ENCODE measurements at places on chromosomes 5 and 9.

GRCh38 chr5:154228696-154229095 is 38.2 kb downstream of the GALNT10 start:
- no peak for DNase-seq

DNA sequence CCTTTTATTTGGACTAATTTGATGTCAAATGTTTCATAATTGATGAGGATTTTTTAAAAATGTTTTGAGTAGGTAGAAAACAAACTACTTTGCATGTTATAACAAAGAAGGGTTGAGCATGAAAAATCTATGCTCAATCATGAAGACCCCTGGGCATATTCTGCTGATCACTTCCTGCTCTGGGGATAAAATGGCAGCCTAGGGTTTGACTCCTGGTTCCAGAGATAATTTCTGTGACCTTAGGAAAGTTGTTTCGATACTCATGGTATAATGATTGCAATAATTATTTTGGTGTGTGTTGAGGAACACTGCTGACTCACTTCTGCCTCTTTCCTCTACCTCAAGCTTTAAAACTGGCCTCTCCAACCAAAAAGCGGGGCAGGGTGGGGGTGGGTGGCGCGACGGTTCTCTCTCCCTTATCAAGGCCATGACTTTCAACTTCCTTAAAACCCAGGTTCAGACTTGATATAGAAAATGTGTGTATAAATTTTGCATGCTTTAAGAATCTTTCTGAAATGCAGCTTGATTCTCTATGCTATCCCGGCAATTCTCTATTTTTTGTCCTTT is 6.0 kb upstream of the PIP5K1B start:
- no peak for DNase-seq

- DNase-seq: no peak
These were observed 96.9 kb downstream of the PARP8 start for GRCh38 chr5:50763351-50763750.

- DNase-seq: no peak
These were observed 43.3 kb upstream of the CEP72 start for GRCh38 chr5:568809-569208.

DNA sequence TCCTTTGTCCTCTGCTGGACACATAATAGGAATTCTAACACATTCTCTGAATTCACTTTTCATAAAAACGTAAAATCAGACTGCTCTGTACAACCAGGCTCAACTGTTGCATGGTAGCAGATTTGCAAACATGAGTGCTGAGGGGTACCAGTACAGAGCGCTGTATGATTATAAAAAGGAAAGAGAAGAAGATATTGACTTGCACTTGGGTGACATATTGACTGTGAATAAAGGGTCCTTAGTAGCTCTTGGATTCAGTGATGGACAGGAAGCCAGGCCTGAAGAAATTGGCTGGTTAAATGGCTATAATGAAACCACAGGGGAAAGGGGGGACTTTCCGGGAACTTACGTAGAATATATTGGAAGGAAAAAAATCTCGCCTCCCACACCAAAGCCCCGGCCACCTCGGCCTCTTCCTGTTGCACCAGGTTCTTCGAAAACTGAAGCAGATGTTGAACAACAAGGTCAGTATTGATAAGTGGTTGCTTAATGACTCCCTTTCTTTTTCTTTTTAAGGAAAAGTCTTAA is 11.1 kb downstream of the PIK3R1 start:
- DNase-seq: no peak

GRCh38 chr9:128920381-128921058 is at the start of gene PHYHD1:
Gene PHYHD1 (plus strand): TSS chr9:128920982. CDS start chr9:128922324, 1,342 bp downstream.
- no peak for DNase-seq

DNA sequence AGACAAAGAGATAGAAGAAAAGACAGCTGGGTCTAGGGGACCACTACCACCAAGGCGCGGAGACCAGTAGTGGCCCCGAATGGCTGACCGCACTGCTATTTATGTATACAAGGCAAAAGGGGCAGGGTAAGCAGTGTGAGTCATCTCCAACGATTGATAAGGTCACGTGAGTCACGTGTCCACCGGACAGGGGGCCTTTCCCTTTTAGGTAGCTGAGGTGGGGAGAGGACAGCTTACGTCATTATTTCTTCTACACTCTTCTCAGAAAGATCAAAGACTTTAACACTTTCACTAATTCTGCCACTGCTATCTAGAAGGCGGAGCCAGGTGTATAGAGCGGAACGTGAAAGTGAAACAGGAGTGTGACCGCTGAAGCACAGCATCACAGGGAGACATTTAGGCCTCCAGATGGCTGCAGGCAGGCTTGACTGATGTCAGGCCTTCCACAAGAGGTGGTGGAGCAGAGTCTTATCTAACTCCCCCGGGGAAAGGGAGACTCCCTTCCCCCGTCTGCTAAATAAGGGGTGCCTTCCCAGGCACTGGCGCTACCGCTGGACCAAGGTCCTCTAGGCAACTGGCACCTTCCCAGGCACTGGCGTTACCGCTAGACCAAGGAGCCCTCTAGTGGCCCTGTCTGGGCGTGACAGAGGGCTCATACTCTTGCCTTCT is 6.1 kb upstream of the PRR16 start:
- no peak for DNase-seq

DNA sequence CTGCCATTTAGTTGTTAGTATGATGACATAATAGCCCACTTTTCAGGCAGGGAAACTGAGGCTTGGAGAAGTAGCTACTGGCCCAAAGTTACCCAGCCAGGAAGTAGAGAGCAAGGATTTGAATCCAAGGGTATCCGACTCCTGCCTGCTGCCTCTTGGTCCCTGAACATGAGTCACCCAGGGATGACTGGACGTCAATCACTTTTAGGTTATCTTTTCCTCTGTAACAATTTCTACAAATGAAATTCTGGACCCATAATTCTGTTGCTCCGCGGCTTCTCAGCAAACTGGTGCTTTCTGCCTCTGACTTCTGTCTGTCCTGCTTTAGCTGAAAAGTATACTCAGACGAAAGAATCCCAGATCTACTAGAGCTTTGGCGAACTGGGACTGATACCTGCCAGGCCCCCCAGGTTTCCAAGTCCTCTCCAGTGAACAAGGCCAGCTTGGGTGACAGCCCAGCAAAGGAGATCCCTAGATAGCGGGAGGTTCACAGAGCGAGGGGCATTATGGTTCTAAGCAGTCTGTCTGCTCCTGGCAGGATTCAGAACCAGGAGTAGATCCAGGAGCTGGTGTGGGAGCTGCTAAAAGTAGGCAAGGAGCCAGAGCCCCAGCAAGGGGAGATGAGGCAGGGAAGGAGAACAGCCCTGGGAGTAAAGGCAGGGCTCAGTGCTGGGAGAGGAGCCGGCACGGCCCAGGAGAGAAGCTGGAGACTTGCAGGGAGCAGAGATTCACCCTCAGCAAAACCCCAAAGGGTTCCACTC is 20.6 kb downstream of the OLFML2A start:
- DNase-seq: no peak

- no peak for DNase-seq
These were observed 88.2 kb downstream of the PTPN3 start for GRCh38 chr9:109409773-109410397.

GRCh38 chr5:33148076-33148513 is 292.7 kb upstream of the TARS1 start:
- DNase-seq: peak; percentile 72

DNA sequence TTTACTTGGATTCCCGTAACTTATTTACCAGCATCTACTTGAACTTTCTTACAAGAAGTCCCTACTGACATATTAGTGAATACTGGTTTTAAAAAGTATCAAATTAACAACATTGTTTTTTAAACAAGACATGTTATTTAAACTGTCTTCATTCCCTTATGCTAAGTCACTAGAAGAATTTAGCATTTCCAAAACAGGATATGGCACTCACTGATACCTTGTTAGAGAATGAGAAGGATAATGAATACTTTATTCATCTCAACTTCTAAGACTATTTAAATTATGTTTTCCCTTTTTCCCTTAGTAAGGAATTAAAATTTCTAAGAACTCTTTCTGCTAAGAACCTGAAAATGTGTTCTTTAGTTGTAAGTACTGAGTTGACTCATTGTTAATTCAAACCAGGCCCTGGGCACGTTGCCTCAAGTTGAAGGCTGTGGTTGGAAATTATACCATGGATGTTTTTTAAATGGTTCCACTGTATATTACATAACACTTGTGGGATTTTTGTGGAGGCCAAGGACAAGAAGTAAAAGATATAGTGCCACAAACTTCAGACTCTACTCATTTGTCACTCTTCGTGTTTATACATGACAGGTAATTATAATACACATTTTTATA is 219.0 kb upstream of the EDIL3 start:
- DNase-seq: peak; percentile 93

DNA sequence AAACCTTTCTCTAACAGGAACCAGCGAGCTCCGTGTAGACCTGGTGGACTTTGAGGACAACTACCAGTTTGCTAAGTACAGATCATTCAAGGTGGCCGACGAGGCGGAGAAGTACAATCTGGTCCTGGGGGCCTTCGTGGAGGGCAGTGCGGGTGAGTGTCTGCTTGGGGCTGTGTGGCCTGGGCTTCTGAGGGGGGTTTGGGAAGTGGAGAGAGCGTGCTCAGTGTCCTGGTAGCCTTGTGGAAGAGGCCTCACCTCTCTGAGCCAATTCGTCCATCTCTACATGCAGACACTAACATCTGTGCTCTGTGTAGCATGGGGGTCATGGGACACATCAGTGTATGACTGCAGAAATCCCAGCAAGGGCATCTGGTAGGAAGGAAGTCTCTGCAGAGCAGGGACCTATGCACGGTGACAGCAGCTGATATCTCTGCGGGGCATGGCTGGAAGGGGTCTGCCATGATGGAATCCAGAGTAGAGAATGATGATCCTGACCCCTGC is 5.9 kb downstream of the FCN2 start:
- DNase-seq: no peak

- peak; percentile 42 for DNase-seq
These were observed 162.2 kb downstream of the SREK1 start for GRCh38 chr5:66306105-66306843.

DNA sequence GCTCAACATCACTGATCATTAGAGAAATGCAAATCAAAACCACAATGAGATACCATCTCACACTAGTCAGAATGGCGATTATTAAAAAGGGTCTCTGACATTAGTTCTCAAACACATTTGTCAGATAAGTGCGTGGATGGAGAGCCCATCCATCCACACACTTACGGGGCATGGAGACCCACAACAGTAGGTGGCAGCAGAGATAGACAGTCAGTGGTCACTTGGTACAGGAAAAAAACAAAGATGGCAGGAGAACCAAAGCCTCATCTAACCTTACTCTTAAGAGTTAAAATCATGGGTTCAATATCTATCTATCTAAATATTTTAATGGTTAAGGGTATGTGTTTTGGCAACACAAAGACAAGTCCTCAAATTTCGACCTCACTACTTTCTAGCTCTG is 1378.7 kb upstream of the C9orf72 start:
- no peak for DNase-seq

GRCh38 chr5:68449380-68449779 is 233.8 kb downstream of the PIK3R1 start:
- DNase-seq: no peak

- no peak for DNase-seq
These were observed 32.0 kb upstream of the GTF2H2C start for GRCh38 chr5:69528035-69528434.

GRCh38 chr5:174481737-174482136 is 242.6 kb upstream of the MSX2 start:
- no peak for DNase-seq

DNA sequence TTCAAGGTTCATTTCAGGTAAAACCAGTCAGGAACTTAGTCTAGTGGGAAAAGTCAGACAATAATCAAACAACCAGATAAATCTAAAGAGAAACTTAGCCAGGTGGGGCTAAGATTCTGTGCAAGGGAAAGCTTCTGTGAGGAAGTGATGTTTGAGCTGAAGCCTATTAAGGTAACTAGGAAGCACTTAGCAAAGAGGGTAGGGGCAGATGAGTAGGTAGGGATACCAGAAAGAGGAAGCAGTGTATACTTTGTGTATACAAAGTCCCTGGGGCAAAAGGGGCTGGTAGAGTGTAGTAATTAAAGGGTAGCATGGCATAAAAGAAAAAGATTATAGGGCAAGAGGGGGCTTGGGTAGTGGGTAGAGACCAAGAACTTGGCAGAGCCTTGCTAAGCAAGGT is 3.6 kb upstream of the SPATA24 start:
- DNase-seq: no peak

- DNase-seq: no peak
These were observed 513.2 kb downstream of the NFIB start for GRCh38 chr9:13800776-13801175.

- no peak for DNase-seq
These were observed 5.3 kb downstream of the ATOSB start for GRCh38 chr9:35110327-35110761.

GRCh38 chr9:9998491-9999287 is 614.1 kb downstream of the PTPRD start:
- no peak for DNase-seq

DNA sequence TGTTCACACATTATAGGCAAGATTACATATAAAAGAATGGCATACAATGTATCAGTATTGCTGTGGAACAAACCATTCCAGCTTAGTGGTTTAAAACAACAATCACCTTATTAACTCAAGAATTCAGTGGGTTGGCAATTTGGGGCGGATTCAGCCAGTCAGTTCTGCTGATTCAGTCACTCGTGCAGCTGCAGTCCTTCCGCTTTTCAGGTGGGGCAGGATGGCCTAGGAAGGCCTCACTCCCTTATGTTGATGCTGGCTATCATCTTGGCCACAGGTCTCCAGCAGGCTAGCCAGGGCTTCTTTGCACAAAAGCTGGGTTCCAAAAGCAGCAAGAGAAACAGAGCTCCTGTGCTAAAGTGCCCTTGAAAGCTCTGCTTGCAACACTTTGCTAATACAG is 150.6 kb downstream of the MCTP1 start:
- no peak for DNase-seq

- no peak for DNase-seq
These were observed 27.3 kb upstream of the COL5A1 start for GRCh38 chr9:134614256-134614655.

GRCh38 chr9:89395931-89396710 is 77.8 kb downstream of the SECISBP2 start:
- DNase-seq: no peak

- no peak for DNase-seq
These were observed 66.6 kb downstream of the NPR3 start for GRCh38 chr5:32777733-32778132.

GRCh38 chr5:1480217-1480616 is 35.0 kb upstream of the SLC6A3 start:
- no peak for DNase-seq

GRCh38 chr9:18067548-18068120 is 406.3 kb upstream of the ADAMTSL1 start:
- no peak for DNase-seq

GRCh38 chr5:73534971-73535370 is 30.5 kb downstream of the ANKRA2 start:
- DNase-seq: no peak

- no peak for DNase-seq
These were observed 431.6 kb downstream of the IRX1 start for GRCh38 chr5:4027088-4027734.

- no peak for DNase-seq
These were observed 76.5 kb upstream of the IL7R start for GRCh38 chr5:35780236-35780635.

- DNase-seq: no peak
These were observed 81.8 kb upstream of the MAMDC2 start for GRCh38 chr9:69961843-69962242.
